ENCODE measurements at places on chromosomes 6 and 20.
A peak's percentile ranks its signal among the peaks of the same experiment; 100 is the strongest.

- no peak for DNase-seq
Observed at GRCh38 chr6:44651604-44652003, 264.1 kb downstream of the CDC5L start.

GRCh38 chr6:159168536-159169192 is 536 bp upstream of the FNDC1 start:
- no peak for DNase-seq

DNA sequence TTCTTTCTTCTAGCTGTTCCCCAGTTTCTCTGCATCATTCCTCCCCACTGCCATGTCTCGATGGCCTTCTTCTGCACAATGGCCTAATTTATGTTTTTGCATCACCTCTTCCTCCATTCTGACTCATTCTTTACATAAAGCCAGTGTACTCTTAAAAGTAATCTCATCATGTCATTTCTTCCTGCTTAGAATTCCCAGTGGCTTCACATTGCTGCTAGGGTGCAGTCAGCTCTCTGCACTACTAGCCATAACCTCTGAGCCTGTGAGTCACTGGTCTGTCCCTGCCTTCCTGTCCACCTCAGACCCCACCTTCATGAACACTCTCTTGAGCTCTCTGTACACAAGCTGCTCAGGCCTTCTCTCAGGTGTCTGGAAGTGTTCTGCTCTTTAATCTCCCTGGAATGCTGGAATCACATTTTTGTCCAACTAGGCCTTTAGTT is 24.1 kb upstream of the TRIM27 start:
- DNase-seq = no peak

DNA sequence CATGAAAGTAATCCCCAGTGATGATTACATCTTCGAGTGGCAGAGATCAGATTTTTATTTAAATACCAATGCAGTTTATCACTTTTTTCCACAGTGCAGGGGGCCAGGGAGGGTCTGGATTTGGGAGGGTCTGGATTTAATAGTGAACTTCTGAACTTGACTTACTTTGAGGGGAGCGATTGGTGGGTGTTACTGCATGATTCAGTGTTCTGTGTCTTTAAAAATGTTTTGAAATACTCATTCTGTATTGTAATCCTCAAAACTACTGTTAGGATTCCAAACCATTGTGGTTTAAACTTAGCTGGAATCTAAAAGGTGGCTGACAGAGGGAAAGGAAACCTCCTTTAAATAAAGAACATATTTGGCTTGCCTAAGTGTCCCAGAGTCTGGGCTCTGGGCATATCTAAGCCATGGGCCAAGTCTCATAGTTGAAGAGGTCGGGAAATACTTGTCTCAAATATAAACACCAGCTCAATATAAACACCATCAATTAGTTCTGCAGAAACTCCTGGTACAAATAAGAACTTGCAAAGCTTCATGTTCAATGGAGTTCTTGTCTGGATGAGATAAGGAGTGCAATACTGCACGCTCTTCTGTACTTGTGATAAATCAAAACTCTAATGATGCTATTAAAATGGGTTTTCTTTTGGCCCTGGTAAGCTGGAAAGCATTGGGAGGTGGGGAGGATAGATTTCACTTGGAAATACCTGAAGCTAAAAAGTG is 14.4 kb downstream of the JARID2 start:
- DNase-seq = peak; percentile 28

GRCh38 chr20:22729180-22729579 is 144.8 kb upstream of the FOXA2 start:
- no peak for DNase-seq

GRCh38 chr6:170441316-170441715 is 111.8 kb downstream of the PSMB1 start:
- DNase-seq = no peak

DNA sequence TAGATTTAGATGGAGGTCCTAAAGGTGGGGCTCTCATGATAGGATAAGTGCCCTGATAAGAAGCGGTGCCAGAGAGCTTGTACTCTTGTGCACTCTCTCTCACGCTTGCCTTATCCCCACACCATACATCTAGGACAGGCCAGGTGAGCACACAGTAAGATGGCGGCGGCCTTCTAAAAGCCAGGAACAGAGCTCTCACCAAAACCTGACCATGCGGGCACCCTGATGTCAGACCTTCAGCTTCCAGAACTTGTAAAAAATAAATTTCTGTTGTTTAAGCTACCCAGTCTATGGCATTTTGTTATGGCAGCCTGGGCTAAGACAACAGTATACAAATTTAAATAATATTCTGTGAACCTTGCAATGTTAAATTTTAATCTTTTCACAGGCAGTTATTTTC is 40.8 kb upstream of the CALHM6 start:
- no peak for DNase-seq

- no peak for DNase-seq
Observed at GRCh38 chr6:18147160-18147559, 7.7 kb downstream of the TPMT start.

GRCh38 chr20:440636-441035 is 21.7 kb downstream of the TBC1D20 start:
- DNase-seq = no peak

- DNase-seq = no peak
Observed at GRCh38 chr6:96675597-96675996, 112.7 kb downstream of the FHL5 start.

GRCh38 chr6:129606664-129607063 is 103.3 kb downstream of the ARHGAP18 start:
- no peak for DNase-seq

DNA sequence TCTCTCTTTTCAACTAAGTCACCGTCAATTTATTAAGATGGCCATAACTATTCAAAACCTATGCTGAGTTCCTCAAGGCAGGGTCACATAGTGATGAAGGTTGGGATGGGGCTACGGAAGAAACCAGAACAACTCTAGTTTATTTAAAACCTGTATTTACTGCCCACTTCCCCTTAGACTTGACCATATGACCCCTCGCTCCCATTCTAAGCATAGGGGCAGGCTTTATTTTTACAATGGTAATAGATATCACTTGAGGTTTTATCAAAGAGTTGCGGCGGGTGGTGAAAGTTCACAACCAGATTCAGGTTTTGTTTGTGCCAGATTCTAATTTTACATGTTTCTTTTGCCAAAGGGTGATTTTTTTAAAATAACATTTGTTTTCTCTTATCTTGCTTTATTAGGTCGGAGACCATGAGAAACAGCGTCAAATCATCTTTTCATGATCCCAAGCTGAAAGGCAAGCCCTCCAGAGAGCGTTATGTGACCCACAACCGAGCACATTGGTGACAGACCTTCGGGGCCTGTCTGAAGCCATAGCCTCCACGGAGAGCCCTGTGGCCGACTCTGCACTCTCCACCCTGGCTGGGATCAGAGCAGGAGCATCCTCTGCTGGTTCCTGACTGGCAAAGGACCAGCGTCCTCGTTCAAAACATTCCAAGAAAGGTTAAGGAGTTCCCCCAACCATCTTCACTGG is 5.5 kb downstream of the EDN1 start:
- no peak for DNase-seq

DNA sequence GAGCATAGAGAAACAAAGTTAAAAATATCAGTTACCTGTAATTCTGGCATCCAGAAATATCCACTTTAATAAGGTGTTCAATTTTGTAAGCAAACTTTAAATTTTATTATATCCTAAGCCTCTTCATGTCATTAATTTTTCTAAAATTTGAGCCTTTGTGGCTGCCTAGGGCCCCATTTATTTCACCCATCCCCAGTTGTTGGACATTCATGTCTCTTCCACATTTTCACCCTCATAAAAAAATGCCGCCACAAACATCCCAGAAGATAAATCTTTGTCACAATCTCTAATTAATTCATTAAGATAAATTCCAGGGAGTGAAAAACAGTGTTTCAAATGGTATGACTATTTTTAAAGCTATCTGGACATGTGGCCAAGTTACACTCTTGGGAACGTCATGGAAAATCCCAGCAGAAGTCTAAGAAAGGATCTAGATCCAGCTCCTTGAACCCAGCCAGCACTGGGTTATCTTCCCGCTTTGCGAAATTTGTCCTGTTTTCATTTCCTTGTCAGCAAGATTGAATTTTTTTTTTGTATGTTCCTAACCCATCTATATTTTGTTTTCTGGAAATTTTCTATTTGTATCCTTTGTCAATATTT is 97.2 kb downstream of the TMEM242 start:
- DNase-seq = no peak

- DNase-seq = no peak
Observed at GRCh38 chr6:76506808-76507207, 434.3 kb upstream of the IMPG1 start.

DNA sequence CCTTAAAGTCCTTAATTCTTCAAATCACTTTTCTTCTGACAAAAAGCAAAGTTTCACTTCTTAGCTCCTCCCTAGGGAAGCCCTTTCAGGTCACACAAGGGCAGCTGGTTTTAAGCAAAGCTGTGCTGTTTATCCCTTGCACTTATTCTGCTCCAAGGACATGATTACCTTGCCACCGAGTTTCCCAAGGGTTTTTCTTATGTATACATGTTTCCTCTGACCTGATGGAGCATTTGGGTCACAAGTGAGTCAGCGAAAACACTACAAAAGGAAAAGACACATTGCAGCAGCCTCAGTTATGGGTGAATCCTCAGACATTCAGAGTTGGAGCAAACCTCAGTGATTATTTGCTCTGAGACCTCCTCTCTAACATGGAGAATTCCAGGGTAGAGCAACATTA is 26.6 kb upstream of the ILRUN start:
- DNase-seq = no peak

DNA sequence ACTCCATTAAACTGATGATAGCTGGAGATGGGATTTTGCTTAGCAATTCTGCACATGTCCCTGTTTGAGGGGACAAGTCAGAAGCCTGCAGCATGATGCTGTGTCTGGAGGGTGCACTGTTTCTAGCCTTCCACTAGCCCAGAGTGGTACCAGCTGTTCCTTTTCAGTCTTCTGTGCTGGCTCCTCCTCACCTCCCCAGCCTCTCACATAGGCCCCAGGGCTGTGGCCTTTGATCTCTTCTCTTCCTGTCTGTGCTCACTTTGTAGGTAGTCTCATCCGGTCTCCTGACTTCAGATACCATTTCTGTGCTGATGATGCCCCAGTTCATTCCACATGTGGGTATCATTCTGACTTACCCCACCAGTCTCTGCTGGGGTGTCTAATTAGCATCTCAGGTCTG is 126.3 kb downstream of the HIVEP1 start:
- no peak for DNase-seq

DNA sequence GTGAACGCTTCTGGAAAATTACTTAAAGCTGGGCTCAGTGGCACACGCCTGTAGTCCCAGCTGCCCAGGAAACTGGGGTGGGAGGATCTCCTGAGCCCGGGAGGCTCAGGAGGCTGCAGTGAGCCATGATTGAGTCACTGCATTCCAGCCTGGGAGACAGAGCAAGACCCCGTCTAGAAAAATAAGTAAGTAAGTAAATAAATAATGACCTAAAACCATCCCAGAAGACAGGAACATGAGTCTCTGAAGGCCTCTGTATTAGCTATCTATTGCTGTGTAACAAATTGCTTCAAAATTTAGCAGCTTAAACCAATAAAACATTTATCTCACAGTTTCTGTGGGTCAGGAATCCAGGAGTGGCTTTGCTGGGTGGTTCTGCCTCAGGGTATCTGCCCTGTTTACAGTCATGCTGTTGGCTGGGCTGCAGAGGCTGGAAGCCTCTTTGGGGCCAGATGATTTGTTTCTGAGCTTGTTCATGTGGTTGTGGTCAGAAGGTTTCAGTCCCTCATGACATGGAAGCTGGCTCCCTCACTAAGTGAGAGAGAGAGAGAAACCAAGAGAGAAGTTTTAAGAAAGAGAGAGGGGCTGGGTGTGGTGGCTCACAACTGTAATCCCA is 48.4 kb upstream of the NCOA3 start:
- no peak for DNase-seq

GRCh38 chr6:57216235-57217101 is 5.6 kb downstream of the RAB23 start:
- no peak for DNase-seq

GRCh38 chr6:165807249-165807960 is 144.4 kb upstream of the PDE10A start:
- DNase-seq = no peak

DNA sequence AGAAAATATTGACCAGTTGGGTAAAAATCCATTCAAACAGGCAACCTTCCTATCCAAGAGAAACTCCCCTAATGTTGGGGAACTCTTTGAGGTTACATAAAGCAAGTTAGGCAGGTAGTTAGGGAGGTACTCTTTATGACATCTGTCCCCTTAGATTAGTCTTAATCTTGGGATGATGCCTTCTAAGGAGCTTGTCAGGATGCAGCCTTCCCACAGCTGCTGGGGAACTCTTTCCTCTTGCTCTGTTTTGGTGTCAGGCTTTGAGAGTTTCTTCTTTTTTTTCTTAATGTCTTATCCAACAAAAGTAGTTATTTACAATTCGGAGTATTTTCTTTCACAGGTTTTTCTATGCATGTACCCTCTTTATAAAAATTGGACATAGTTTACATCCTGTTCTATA is 194.8 kb downstream of the CDKAL1 start:
- DNase-seq = no peak

DNA sequence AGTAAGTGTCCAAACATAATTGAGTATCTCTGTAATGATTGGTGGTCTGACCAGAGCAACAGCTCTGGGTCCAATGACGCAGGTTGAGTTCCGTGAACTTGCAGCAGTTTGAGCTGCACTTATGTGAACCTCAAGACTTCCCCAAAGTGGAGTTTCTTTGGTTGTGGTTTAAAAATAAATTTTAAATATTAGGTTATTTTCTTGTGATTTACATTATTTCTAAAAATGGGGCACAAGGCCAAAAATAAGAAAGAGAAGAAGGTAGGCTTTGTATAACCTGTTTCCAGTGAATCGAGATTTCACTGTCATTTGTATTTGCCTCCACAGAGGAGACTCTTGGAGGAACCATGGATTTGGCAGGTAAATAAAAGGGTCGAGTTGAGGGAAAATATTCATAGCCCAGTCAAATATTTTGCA is 166.4 kb upstream of the ZNF217 start:
- DNase-seq = no peak

GRCh38 chr6:7085911-7086310 is 21.9 kb upstream of the RREB1 start:
- no peak for DNase-seq

- DNase-seq = no peak
Observed at GRCh38 chr6:45712786-45713185, 302.9 kb downstream of the CLIC5 start.

GRCh38 chr20:47206962-47207641 is 149.4 kb downstream of the ZMYND8 start:
- DNase-seq = no peak

DNA sequence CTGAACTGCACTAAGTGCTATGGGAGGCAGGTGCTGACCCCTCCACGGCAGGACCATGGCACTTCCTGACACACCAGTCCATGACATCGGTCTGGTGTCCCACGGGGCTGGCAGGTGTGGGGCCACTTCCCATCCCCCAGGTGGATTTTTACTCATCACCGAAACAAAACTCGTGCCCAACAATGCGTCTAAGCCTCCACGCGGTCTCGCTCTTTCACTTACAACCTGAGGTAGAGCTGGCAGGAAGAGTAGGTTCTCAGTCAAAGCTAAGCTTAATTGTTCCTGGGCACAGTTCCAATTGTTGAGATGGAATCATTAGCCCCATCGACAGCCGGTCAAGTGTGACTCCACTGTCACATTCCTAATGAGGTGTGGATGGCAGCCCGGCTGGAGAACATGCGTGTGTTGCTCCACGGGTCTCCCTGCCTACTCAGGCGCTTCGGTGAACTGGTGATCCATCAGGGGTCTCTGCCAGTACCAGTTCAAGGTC is 125.7 kb downstream of the SLC23A2 start:
- no peak for DNase-seq

All from C1 segment of cervical spinal cord (tissue), 14 donors.